ENCODE measurements at places on chromosomes 6 and 20.

DNA sequence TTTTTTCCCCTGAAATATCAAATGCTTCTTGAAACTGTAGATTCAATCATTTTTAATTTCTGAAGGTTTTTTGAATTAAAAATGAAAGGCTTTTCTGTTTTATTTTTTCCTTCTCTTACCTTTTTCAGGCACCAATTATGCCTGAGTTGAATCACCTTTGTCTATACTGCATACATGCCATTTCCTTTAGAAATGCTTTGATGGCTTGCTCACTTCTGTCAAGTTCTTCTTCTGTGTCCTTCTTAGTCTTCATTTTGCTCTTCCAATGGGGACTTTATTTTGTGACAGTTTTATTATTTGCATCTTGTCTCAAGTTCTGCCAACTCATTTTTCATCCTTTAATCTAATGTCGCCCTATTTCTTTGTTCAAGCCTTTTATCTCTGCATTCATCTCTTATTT lies 121.9 kb upstream of the PRL start:
- no peak for DNase-seq

DNA sequence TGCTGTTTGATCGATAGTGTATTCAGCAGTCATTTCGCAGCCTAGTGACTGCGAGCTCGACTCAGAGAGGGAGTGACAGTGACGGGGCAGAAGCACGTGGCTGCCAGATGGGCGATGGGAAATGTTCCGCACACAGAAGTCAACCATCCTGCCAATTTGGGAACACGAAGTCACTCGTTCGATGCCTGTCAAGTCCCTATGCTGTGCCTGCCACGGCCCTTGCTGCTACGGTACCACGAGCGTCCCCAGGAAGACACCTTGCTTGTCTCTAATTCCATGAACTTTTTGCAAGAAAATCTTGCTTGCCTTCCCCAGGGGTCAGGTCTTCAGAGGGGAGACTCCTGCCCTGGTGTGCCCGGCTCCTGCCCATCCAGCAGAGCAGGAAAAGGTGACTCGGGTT lies 17.0 kb upstream of the STX16 start:
- DNase-seq = no peak

GRCh38 chr20:46700481-46700880 lies 9.0 kb upstream of the SLC2A10 start:
- no peak for DNase-seq

- DNase-seq = peak; percentile 90
These were observed 368.3 kb upstream of the BTBD3 start for GRCh38 chr20:11549172-11550103.

DNA sequence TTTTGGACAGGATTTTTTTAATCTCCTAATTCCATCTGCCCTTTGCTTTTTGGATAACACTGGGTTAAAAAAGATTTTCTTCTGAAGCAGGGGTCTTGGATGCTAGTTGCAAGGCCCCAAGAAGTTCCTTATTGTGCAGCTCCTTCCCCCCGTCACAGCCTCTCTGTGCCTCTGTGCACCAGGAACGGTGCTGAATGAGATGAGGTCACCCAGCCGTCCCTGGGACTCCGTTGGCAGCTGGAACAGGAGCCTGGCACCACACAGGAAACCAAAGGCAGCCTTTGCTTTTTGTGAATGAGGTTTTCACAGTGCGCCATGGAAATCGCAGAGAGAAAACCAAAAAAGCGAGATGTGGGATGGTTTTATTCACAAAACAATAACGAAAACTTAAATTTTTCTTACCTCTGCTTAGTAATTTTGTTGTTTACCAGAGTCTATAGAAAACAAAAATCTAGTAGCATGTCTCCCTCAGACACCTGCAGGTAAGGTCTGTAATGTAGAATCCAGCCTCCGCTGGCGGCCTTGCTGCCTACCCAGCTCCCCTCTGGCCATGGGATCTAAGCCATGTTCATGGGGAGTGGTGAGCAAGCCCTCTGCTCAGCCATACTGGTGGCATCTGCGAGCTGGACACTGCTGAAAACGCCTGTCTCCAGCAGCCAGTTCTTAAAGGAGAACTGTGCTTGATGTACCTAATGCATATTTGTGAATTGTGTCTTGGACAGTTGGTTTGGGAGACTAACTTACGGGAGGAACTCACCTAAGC lies 40.4 kb upstream of the SYNJ2 start:
- DNase-seq = no peak

- DNase-seq = no peak
These were observed 52.9 kb downstream of the RPP40 start for GRCh38 chr6:4950836-4951533.

DNA sequence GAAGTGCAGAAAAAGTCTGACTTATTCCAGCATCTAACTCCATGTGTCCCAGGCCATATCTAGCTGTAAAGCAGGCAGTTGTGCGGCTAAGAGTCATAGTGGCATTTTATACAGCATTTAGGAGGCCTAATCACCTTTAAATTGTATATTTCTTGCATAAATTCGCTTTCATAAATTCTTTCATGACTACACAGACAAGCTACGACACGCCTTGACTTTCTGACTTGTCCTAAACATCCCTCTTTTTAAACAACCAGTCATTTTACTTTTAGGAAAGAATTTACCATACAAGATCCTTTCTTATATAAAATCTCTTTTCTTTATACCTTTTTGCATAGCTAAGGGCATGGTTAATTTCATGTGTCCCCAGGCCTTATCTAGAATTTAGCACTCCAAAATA lies 81.7 kb upstream of the THBS2 start:
- DNase-seq = no peak

- DNase-seq = no peak
These were observed 21.8 kb downstream of the HLA-E start for GRCh38 chr6:30511169-30511546.

GRCh38 chr20:753136-753535 lies 15.2 kb downstream of the SLC52A3 start:
- no peak for DNase-seq

GRCh38 chr6:34340906-34341480 lies 51.5 kb downstream of the NUDT3 start:
- DNase-seq = no peak

- DNase-seq = no peak
These were observed 1.7 kb downstream of the UBE2V1 start for GRCh38 chr20:50111120-50111828.

DNA sequence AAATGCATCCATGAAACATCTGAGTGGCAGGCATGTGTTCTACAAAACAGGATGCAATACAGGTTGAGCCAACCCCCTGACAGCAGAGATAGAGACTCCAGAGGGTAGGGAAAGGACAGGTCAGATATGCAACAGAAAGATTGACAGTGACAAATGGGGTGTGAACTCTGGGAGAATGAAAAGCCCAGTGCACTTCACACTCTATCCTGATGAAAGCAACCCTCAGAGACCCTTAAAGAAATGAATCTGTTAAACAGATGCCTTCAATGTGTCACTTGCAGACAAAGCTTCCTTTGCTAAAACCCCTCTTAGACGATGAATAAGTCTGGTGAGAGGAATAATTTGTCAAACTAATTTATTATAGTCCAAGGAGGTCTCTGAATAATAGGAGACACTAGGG lies 89.9 kb downstream of the RFPL4B start:
- no peak for DNase-seq

DNA sequence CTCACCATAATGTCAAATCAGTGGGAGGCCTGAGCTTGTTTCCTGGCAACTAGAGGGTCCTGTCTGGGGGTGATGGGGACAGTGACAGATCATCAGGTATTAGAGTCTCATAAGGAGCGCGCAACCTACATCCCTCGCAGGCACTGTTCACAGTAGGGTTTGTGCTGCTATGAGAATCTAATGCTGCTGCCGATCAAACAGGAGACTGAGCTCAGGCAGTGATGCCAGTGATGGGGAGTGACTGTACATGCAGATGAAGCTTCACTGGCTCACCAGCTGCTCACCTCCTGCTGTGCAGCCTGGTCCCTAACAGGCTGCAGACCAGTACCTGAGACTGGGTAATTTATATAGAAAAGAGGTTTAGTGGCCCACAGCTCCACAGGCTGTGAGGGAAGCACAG lies 147.3 kb downstream of the TTLL2 start:
- DNase-seq = no peak

GRCh38 chr6:145891565-145891964 lies 72.6 kb downstream of the SHPRH start:
- DNase-seq = no peak

DNA sequence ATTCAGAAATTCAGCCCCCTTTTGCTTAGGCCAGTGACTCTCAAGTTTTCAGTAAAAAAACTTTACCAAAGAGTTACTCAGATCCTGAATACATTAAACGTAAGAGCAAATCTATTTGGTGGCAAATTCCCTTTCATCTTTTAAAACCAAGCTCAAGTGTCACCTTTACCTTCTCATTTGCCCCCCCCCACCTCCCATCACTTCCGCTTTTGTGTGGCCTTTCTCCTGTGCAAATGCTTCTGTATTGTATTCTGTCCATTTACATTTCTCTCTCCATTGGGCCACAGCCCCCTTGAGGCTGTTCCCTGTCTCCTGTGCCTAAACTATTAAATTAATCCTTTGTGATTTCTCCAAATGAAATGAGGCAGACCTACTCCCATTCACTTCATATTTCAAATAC lies 1.9 kb downstream of the NOL7 start:
- DNase-seq = no peak

DNA sequence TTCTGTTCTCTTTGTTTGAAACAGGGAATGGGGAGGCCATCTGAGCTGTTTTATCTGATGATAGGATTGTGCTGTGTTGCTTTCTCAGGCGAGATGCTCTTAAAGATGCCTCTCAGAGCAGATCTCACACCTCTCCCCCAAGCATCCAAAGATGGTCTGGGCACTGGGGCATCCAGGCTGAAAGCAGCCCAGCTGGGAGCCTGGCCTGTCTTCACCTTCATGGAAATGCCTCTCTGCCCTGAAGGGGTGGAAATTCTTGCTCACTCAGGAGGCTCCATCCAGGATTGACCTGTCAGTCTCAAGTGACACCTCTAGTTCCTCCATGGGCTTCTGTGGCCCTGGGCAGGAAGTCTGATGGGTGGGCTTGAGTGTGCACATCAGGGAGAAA lies 86.4 kb downstream of the TCP11 start:
- DNase-seq = no peak

- no peak for DNase-seq
These were observed 110.5 kb downstream of the ISM1 start for GRCh38 chr20:13331536-13331935.

- no peak for DNase-seq
These were observed 30.3 kb downstream of the RBM38 start for GRCh38 chr20:57421253-57422220.

DNA sequence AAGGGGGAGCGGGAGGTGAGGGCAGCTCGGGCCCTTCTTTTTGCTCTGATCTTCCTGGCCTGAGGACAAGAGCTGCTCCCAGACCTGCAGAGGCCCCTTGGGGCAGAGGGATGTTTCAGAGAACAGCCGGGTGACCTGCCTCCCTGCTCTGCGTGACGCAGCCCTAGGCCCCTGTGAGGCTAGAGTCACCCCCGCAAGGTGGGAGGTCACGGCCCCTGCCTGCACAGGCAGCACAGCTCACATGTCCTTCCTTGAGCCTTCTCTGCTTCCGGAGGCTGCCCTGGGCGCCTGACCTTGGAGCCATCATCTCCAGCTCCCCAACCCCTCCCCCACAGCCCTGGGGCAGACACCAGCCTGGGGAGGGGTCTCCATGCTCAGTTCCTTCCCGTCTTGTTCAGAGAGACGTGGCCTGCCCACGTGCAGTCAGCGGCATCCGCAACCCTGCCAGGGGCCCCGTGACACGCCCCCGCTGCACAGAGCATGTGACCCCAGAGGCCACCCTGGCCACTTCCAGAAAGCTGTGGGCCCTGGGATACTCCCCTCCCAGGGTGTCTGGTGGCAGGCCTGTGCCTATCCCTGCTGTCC lies at the start of gene BIRC7:
BIRC7 (plus strand) TSS at position 507 of the 585 bp plus-strand sequence. CDS start 192 bp downstream, outside the sequence.
- no peak for DNase-seq

Measured in NCI-H1105 treated with DMSO at 0.1 percent for 48 hours (cell line).